ENCODE measurements at places on chromosomes 6 and 20.

DNA sequence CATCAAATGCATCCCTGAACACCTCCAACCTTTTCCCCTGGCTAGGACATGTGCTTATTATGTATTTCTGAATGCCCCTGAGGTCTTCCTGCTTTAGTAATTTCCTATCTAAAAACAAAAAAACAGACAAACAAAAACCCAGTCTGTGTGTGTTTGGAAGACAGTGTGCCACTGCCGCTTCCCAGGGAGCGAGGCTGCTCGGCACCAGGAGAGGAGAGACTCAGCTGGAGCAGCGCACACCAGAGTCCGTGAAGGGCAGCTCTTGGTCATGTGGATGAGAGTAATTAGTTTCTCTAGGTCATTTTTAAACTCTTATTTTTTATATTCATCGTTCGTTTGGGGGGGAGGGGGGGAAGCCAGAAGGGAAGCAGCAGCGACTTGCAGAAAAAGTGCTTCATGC is 10.0 kb upstream of the ANKRD60 start:
- no peak for DNase-seq

DNA sequence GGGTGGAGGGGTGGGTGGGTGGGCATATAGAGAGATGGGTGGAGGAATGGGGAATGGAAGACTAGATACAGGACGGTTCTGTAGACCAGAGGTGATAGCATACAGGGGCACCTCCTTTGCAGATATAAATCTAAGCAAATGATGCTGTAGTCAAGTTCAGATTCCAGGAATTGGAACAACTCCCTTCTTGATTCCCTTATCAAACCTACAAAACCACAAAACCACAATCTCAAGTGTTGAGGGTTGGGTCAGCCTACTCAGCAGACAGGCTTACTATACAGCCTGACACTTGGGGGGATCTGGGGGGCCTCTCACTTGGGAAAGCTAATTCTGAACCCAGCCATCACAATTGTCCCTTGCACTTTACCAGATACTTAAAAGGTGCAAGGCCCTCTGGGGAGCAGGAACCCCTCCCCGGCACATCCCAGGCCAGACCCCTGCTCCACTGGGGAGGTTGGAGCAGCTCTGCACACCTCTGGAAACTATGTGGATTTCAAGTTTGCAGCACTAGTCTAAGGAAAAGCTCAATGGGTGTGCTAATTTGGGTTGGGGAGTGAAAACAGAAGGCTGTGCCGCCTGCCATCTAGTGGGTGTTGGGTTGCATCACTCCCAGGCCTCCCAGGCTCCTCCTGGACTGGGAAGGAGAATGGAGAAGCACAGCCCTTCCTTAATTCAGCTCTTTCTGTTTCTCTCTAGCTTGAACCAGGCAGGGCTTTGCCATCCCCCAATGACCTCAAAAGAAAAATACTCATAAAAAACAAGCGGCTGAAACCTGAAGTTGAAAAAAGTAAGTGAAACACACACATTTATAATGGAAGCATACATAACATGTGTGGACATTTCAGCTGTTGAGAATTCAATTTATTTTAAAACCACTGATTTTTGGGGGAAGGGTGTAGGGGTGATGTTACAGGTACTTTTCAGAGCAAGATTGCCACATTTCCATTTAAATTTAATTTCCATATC is 121.2 kb upstream of the LAMP5 start:
- DNase-seq: peak; percentile 51

DNA sequence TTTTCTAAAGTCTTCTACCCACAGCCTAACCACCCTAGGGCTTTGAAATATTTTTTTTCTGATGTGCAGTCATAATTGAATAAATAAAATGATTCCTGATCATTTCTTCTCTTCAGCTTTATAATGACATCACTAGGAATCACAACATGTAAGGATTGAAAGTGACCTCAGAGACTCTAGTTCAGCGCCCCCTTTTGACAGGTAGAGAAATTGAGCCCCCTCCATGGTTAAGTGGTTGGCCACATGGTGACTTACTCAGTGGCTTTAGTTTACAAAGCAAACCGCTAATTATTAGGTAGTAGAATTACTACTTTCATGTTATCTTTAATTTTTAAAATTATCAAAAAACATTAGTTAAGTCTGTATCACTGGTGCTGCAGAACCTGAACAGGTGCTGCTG is 13.3 kb upstream of the SLC2A12 start:
- no peak for DNase-seq

DNA sequence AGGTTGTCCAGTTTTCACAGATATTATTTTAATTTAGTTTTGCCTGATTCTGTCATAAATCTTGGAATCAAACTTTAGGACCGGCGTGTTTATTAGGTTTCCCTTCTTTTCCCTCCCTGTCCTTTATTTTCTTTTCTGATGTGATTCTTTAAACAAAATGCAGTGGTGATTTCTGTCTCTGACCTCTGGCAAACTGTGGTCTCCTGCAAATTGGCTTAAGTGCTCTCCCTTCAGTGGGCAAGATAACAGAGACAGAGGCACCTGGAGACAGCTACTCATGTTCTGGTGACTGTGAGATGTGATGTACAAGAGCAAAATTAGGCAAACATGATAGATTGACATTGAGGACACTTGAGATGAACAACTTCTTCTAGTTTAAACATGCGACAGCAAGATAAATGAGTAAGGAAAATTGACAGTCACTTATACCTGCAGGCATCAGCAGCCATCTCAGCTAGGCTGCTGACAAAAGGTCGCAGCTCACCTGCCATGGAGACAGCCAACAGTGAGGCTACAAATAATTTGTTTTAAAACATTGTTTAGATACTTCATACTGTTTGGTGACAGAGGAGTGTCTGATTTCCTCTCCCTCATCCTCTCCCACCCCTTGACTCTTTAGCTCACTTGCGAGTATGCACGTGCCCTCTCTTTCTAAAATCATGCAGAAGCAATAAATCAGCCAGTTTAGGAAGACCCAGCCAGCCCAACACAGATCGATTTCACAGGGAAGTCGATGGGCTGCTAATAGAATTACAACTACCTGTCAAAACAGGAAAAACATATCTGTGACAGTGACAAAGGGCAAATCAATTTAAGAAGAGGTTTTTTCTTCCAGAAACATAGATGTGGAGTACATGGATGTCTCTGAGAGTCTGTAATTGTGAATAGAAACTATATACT is 63.4 kb upstream of the MAP3K7 start:
- no peak for DNase-seq

DNA sequence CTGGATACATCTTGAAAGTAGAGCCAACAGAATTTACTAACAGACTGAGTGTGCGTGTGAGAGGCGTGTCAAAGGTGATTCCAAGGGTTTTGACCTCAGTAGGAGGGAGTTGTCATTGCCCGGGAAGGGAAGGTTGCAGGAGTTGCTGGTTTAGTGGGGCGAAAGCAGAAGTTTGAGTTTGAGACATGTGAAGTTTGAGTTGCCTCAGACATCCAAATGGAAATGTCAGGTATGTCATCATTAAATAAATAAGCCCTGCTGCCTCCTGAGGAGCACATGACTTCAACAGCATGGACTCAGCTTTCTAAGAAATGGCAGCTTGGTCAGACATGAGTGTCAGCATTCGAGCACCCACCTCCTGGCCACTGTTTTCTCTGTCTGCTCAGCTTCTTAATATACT is 26.6 kb upstream of the TGM2 start:
- DNase-seq: no peak

DNA sequence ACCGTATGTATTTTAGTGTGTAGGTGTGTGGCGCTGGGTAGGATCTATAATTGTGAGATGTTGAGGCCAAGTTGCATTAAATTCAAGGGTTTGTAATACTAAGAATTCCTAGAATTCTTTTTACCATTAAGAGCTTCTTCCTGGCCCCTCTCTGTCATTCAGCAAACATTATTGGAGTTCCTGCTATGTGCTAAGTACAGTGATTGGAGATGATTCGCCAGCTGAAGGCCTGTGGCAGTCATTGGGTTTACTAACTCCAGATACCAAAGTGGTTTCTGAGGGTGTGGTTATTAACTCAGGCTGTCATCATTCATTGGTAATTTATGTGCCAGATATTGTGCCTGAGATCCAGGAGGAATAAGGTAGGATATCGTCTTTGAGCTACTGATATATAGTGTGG is 167.1 kb downstream of the LAMA2 start:
- no peak for DNase-seq

DNA sequence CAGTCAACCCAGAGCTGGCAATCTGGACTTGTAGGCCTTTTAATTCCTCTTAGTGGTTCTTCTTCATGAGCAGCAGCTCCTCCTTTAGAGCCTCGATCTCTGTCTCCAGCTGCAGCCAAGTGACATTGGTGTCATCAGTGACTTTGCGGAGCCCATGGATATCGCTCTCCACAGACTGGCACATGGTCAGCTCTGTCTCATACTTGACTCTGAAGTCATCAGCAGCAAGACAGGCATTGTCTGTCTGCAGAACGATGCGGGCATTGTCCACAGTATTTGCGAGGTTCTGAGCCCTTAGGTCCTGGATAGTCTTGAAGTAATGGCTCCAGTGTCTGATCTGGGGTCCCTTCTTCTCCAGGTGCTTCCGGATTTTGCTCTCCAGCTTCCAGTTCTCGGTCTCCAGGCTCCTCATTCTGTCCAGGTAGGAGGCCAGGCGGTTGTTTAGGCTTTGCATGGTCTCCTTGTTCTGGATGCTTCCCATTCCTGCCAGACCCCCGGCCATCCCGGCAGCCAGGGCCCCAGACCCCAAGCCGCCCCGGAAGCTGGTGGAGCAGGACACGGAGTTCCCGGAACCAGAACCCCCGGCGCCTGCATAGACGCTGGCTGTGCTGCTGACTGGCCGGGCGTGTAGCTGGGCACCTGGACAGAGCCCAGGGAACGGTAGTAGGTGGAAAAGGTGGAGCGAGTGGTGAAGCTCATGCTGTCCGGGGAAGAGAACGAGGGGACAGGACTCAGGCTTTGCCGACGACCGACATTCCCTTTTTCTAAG is 15.1 kb downstream of the RFPL4B start:
- DNase-seq: no peak

Measured in NCI-H774 (cell line).